ENCODE measurements at places on chromosomes 13 and 19.

DNA sequence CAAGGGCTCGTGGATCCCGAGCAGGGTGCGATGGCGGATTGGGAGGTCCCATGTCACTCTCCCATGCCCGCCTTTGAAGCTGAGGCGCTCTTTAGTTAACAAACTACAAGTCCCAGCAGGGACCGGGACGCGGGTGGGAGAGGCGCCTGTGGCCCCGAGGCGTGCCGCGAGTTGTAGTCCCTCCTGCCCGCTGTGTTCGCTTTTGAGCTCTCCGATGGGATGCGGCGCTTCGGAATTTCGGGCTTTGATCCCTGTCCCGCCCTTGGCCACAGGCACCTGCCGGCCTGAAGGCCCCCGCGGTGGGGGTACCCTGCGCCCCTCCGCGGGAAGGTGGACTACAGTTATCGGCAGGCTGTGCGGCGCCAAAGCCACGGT lies 11.0 kb downstream of the CYTH2 start:
- peak; percentile 43 for DNase-seq
- H3K4me1 ChIP-seq = peaks cover 27% of the 10 kb centered on the region
- H3K27ac ChIP-seq = peak overlapping the region; percentile 91
- peaks cover 16% of the 10 kb centered on the region for H3K36me3 ChIP-seq
- H3K4me3 ChIP-seq = peak overlapping the region; percentile 67

DNA sequence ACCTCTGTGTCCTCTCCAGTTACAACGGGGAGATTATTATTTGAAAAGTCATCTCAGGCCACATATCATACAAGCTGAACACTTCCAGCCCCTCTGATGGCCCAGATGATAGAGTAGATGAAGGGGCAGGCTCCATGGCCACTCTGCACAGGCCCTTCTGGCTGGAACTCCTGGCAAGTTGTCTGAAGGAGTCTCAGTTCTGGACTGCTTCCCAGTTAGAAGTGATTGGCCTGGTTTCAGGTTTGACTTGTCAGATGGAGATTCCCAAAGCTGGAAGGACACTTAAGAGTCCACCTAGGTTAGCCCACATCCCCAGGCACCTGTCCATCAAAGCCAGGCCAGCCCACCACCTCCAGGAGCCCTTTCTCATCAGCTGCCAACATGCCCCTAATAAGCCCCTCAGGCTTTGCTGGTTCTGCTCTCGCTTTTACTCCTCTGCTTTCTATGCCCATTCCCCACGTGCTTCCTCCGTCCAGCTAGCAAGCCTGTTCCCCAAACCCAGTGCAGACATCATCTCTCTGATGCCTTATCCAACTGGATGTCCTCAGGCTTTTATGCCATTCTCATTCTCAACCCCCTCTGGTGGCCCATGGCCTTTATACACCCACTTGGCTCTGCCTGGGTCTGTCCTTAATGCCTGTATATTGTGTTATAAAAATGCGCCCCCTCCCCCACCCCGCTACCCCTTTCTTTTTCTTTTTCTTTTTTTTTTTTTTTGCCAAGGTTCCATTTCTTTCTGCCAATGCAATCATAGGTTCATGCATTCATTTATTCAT lies 56.5 kb downstream of the HSPH1 start:
- no peak overlapping the region for H3K4me3 ChIP-seq
- DNase-seq = no peak
- H3K27me3 ChIP-seq = peaks cover 40% of the 10 kb centered on the region
- no peak overlapping the region for H3K27ac ChIP-seq

- H3K36me3 ChIP-seq = no peaks in the 10 kb centered on the region
- H3K4me3 ChIP-seq = no peak overlapping the region
- no peak overlapping the region for H3K27ac ChIP-seq
These were observed 354.8 kb downstream of the SUCLA2 start for GRCh38 chr13:47646298-47646697.

DNA sequence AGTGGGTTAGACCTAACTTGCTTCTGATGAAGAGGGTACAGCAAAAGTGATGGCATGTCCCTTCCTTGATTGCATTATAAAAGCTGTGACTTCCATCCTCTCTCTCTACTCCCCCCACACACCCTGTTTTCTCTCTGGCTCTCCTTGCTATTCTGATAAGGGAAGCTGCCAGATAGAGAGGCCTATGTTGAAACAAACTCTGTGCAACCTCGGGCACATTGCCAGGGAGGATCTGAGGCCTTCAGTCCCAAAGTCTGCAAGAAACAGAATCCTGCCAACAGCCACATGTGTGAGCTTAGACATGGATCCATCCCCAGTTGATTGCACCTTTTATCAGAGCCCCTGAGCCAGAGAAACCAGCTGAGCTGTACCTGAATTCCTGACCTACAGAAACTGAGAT lies 44.8 kb upstream of the ARGLU1 start:
- H3K27ac ChIP-seq = no peak overlapping the region
- peaks cover 9% of the 10 kb centered on the region for H3K27me3 ChIP-seq
- DNase-seq = no peak
- H3K4me1 ChIP-seq = no peaks in the 10 kb centered on the region
- no peak overlapping the region for H3K4me3 ChIP-seq

Measured in activated CD4-positive, alpha-beta T cell treated with anti-CD3 and anti-CD28 coated beads, Interleukin-2, amount 10 ng/mL, durations not matched to agents 7 days and 5 days (primary cell).